Activated gamma-delta T cell (primary cell): ENCODE measurements at places on chromosomes 2 and 18.

GRCh38 chr18:25875551-25876240 is 214.7 kb downstream of the SS18 start:
- no peak for DNase-seq

DNA sequence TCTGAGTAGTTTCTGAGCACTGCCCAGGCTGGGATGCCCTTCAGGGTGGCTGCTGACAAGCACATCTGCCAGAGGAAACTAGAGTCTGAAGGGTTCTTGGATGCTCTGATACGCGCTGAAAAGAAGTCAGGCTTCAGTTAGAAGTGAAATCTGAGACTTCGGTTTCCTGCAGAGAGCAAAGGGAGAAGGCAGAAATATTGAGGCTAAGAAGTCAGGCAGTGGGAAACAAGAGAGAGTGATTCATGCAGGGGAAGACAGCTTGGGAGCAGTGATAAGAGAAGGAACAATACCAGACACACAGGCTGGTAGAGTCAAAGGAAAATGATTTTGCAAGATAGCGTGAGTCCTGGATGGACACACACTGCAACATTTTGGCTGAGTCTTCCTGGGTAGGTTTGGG is 51.0 kb upstream of the BOD1L2 start:
- DNase-seq: no peak

DNA sequence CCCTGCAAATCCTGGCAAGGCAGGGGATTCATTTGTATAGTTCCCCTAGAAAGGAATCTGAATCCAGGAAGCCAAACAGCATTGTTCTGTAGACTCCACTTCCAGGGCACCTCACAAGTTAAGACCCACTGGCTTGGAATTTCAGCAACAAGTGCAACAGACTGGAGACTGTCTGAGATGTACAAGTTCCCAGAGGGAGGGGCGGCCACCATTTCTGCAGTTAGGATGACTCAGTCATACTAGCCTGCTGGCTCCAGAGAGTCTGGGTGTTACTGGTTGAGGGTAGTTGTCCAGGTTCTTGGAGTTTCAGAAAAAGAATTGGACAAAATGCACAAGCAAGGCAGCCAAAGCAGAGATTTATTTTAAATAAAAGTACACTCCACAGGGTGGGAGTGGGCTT is 384.2 kb downstream of the DSC3 start:
- no peak for DNase-seq

- DNase-seq: no peak
Measured at GRCh38 chr2:69753659-69754363, 11.9 kb downstream of the ANXA4 start.

DNA sequence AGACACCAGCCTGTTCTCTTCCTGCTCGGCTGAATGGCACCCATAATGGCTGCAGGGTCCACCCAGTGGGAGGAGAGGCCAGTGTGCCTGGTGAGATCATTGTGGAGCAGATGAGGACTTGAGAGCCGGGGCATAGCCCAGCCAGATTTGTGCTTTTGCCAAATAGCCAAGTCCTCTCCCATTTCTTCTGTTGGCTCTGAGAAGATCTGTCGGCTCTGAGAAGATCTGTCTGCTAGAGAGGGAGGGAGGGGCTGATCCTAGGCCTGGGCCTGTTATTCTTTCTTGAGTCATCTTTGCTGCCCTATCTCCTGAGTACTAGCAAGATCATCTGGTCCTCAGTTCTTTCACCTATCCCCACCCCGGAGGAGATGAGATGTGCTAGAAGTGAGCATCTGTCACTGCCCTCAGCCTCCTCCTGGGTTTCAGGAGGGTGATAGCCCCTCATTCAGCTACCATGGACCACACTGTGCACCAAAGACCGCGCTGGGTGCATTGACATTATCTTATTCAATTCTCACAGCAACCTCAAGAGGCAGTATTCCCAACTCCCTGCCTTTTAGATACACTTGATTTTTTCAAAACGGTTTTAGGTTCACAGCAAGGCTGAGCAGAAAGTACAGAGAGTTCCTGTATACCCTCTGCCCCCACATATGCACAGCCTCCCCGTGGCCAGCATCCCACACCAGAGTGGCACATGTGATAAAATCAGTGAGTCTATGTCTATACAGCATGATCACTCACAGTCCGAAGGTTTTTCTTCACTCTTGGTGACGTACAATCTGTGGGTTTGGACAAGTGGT is 98.6 kb downstream of the CAPN13 start:
- no peak for DNase-seq

GRCh38 chr2:10135296-10136089 is 13.0 kb downstream of the RRM2 start:
- DNase-seq: no peak

GRCh38 chr2:118882693-118883336 is 35.4 kb upstream of the EN1 start:
- DNase-seq: no peak

DNA sequence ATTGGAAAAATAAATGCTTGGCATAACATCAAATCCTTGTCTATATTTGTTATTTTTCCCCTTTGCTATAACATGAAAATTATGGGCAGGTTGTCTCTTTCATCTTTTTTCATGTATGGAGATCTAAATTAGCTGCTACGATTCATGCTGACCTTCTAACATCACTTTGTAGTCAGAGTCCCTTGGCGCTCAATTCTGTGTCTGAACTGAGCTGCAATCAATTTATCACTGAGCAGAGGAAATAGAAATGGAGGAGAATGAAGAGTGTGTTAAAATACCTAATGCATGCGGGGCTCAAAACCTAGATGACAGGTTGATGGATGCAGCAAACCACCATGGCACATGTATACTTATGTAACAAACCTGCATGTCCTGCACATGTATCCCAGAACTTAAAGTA is 168.9 kb downstream of the CDH7 start:
- no peak for DNase-seq
